RWPE1 (cell line): ENCODE measurements at places on chromosomes 11 and 22.

- no peak for DNase-seq
These were observed 453.9 kb upstream of the CCDC179 start for GRCh38 chr11:23314162-23314561.

DNA sequence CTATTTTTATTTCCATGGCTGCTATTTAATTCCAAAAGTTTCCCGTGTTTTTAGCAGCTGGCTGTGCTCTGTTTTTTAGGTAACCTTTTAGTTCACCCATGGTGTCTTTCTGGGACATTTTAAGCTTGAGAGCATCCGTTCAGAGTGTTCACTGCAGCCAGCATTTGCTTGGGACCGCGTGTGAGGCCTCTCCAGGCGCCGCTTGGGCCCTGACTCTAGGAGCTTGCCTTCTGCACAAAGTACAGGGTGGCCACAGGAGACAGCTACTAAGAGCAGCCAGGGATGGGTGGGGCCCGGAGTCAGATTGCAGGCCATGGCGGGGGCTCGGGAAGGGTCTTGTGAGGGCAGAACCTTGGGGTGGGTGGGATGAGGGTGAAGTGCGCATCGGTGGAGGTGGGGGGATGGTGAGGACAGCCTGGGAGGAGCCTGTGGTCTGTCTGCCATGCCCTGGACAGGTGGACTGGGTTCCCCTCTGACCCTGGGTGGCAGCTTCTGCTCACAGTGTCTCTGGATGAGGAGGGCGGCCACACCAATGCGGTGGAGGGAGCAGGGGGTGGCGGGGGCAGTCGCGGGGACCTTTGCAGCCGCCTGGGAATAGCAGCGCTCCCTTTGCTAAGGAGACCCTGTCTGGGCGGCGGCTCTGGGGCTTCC lies 288.1 kb downstream of the TBC1D22A start:
- DNase-seq, result no peak

DNA sequence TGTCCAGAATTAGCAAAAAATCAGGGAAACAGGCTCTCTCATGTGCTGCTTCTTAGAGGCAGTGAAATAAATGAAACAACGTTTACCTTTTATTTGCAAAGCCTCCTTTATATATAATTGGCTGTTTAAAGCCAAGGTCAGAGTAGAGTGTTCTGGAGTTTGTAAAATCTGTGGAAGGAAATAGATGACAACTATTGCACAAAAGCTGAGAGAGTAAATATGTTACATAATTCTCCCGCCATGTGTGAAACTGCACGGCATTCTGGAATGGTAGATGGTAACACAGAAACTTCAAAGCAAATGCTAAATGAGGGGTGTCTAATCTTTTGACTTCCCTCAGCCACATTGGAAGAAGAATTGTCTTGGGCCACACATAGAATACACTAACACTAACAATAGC lies 51.5 kb upstream of the FGF3 start:
- DNase-seq, result no peak

DNA sequence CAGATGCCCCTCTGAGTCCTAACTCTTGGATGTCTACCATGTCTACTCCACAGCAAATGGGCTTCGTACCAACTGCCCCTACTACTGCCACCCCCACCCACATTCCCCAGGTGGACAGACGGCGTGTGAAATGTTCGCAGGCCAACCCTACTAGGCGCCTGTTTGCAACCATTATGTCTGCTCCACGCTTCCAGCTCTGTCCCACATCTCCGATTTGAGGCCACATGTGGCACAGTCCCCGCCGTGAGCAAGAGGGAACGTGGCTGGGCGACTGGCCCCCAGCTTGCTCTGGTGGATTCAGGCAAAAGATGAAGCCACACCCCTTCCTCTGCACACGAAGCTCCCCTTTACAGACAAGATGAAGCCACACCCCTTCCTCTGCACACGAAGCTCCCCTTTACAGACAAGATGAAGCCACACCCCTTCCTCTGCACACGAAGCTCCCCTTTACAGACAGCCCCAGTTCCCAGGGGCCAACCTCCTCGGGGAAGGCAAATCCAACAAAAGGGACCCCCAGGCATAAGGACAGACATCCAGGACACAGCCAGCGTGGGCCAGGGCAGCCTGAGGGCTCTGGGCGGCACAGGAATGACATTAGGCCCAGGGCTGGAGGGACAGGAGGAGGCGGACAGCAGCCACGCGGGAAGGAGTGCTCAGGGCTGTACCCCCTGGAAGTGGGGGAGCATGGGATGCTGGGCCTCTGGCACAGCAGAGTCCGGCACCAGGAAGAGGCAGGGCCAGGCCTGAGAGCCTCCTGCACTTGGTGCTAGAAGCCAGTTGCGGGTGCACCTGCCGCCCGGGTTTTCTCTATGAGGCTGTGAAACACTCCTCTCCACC lies 106.2 kb downstream of the SHANK2 start:
- no peak for DNase-seq

DNA sequence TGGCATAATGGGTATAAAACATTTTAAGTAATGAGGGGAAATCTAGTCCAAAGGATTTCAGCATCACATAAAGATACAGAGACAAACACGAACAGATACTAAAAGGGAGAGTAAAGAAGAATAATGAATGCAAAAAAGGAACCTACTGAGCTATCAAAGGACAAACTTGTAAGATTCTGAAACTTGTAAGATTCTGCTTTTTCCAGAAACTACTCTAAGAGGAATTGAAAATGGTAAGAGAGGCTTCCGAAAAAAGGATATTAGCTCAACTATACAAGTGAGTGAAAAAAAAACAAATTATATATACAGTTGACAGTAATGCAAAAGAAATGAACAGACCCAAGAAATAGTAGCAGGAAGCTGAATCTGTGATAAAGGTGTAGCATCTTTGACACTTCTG lies 37.7 kb downstream of the POLD3 start:
- DNase-seq, result no peak

DNA sequence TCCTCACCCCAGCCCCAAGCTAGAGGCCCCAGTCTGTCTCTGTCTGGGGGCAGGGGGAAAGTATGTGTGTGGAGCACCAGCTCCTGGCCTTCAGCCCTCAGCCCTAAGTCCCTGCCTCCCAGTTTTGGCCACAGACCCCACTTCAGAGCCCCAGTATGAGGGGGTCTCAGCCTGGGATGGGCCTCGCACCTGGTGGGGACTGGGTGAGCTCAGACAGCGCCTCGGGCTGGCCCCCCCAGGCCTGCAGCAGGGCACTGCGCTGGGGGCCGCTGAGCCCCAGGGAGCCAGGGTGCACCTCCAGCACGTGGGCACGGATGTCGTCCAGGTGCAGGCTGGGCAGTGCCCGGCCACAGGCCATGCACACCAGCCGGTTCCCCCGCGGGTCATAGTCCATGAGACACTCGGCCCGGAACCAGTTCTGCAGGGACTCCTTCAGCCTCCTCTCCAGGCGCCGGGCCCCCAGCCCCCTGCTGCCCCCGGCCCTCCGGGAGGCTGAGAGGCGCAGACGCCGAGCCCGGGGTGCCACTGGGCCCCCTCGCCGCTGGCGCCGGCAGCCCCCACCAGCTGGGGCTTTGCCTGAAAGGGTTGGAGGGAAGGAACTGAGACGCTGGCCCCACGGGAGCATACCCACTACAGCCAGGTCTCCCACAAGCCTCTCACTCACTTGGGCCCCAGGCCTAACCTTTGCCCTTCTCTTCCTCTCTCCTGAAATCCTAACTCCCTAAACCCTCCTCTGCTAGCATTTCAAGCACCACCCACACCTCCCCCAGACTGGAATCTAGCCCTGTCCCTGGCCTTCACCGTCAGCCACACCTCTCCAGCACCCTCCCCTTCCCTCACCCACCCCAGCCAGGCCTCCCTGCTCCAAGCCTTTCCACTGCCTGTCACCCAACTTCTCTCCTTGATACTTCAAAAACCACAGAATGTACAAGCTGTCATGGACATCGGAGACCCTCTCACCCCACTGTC lies 3.6 kb downstream of the ZFTA start:
- no peak for DNase-seq

GRCh38 chr11:63680834-63681320 lies 423 bp upstream of the RTN3 start:
- DNase-seq, result peak; percentile 34

- no peak for DNase-seq
These were observed 500.4 kb downstream of the MIAT start for GRCh38 chr22:27157666-27158370.

GRCh38 chr22:17880020-17880419 lies 105.8 kb upstream of the BID start:
- DNase-seq, result no peak

- DNase-seq, result no peak
These were observed 61.3 kb upstream of the CREB3L1 start for GRCh38 chr11:46216019-46216764.

GRCh38 chr11:46391578-46392420 lies at the start of gene CHRM4:
Gene CHRM4, minus strand, starts transcription at chr11:46391776. Its CDS starts 5,219 bp downstream, at chr11:46386557.
- peak; percentile 51 for DNase-seq

- DNase-seq, result no peak
These were observed 1.3 kb upstream of the DGKZ start for GRCh38 chr11:46345881-46346484.

DNA sequence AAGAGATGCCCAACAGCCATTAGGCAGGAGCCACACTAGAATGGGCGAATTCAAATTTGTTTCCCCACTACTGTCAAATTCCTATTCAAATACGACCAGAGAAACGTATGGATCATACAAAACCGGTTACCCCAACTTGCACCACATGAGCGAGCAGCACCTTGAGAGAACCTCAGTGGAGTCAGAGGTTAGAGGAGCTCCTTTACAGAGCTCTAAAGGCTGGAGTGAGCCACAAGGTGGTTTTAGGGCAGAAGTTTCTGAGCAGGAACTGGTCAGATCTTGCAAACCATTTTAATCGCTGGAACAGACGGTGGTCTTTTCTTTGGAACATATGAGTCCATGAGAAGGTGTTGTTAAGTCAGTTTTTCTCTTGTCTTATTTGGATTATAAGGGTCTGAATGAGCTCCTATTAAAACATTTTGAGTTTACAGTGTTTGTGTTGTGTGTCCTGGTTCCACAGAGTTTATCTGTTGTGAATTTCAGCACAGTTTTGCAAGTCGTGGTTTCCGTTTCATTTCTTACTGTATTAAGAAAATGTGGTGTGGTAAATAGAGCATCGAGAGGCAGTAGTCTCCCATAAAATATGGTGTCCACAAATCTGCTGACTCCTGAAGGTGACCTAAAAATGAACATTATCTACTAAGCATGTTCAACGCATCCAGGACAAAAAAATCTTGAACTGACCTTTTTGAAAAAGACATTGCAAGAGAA lies 471.7 kb downstream of the NTM start:
- DNase-seq, result no peak

DNA sequence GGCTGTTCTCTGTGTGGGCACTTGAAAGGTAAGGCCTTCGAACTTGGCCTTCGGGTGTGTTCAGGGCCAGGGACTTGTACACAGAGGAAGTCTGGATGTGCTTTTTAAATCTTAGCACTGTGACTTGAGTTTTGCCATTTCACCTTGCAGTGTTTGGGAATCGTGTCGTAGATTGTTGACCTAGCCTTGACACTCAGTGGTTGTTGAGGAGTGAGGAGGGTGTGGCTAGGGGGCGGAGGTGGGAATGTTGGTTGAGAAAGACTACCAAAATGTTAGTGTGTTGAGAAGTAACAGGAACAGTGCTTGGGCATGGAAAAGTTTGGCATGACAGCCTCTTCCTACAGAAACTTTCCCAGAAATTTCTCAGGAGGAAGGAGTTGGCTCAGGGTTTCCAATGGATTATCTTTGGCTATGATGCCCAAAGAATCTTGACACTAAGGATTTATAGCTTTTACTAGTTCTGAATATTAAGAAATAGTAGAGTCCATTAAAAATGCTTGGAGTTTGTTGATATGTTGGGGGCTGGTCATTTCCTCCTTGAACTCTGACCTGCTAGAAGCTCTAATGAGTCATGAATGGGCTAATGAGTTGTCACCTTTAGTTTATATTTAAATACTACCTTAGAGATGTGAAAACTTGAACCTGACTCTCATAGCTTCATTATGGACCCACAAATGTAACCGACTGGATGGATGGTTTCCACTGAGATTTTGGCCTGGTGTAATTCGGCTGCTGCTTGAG lies 40.6 kb downstream of the BARX2 start:
- no peak for DNase-seq

DNA sequence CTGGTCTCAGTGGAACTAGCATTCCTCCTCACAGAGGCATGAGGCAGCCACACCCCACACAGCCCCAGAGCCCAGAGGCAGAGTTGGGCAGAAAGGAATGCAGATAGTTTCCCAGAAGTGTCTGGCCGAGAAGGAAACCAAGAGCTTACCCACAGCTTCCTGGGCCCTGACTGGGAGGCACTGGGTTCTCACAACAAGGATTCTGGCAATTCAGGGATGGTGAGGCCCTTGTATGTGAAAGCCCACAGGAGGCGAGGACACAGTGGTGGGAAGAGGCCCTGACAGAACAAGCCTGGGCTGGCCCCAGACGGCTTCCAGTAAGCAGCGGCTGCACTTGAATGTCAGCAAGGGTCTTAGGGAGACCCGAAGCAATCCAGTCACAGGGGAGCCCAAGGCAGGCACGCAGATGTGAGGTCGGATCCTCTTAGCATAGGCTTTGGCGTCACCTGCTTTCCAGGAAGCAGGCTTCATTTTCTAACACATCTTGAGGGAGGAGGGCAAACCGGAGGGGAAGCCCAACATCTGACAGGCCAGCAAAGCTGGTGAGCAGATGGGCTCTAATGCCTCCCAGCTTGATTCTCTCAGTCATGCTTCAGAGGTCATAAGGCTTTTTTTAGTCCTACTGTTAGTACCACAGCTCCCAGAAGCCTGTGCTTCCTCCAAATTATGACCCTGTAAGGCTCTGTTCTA lies 78.3 kb upstream of the AKIP1 start:
- peak; percentile 77 for DNase-seq

GRCh38 chr22:22358152-22358551 lies 113.6 kb downstream of the VPREB1 start:
- no peak for DNase-seq

GRCh38 chr11:46339816-46340215 lies 7.4 kb upstream of the DGKZ start:
- no peak for DNase-seq

DNA sequence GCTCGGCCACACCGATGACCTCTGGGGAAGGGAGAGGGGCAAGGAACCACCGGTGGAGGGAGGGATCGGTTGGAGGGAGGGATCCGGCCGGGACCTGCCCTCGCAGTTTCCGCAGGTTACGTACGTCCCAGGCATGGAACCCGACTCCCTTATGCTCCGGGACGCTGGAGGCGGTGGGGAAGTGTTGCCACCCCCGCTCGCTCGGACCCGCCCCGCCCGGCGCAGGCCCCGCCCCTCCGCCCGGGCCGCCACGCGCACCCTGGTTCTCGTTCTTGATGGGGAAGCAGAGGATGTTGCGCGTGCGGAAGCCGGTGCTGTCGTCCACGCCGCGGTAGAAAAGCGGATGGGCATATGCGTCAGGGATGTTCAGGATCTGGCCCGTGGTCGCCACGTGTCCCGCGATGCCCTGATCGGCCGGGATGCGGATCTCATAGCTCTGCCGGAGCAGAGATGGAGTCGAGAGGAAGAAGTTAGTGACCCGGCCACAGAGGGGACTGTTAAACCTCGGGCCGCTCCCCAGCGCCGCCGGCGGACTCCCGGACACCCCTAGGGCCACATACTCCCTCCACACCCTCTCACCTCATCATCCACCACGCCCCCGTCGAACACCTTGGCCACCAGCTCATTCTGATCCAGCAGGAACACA lies 89.8 kb downstream of the PDE2A start:
- no peak for DNase-seq

DNA sequence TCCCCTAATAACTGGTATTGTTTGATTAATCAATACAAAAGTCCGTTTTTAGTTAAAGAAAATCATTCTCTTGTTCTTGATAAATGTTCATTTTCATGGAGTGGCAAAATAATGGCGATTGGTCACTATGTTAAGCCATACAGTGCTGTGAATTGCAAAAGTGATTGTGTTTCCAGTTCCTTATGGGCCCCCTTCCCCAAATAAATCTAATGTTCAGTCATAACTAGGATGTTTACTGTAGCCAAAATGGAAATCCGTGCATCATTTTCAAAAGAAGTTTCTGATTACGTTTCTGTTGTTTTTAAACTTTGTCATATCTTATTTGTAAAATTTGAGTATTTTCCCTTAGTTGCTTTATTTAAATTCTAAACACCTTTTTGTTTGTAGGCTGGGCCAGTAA lies 845 bp downstream of the RBM7 start:
- DNase-seq, result no peak
